ENCODE measurements at places on chromosomes 7 and 10.

GRCh38 chr10:23311034-23311433 lies 33.6 kb downstream of the C10orf67 start:
- no peak for DNase-seq

DNA sequence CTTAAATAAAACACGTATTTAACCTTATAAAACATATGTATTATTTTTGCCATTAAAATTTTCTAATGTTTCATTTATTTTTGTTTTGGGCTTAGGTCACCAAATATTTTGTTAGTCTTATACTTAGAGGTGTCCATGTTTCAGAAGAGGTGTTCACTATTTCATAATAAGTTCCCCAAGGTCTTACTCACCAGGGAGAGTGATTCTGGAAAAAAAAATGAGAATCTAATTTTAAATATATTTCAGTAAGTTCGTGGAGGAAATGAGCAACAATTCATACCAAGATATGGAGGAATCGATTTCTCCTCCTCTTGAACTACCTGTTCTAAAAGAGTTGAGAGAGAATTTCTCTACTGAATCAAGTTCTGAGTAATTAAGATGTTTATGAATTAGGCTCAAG lies 271.6 kb upstream of the SLC26A5 start:
- DNase-seq: no peak

DNA sequence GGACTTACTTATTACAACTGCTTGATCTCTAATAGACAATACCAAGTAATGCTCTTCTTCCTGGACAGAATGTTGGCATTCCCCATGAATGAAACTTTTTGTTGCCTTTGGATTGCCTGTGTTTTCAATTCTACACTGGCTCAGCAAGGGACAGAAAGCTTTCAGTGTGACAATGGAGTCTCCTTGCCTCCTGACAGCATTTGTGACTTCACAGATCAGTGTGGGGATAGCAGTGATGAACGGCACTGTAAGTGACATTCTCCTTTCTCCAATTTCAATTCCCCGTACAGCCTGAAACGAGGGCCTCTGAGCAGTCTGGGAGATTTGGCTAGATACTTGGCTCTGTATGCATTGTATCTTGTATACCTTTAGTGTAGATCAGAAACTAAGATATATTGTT lies 290 bp downstream of the MALRD1 start:
- no peak for DNase-seq

DNA sequence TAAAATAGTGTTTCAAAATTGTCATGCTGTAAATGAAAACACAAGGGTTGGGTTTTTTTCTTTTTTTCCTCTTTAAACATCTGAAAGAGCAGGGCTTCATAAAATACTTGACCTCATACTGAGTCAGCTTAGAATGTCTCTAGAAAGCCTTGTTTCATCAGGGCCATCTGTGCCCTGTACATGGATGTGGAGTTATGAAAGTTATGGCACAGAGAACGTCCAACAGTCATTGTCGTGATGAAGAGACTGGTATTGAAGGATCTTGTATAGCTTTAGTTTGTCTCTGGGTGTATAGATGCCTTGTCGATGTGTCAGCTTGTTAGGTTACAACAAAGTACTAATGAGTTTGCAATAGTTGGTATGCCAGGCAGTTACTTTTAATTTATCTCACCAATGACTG lies 127.3 kb downstream of the FAM204A start:
- no peak for DNase-seq

DNA sequence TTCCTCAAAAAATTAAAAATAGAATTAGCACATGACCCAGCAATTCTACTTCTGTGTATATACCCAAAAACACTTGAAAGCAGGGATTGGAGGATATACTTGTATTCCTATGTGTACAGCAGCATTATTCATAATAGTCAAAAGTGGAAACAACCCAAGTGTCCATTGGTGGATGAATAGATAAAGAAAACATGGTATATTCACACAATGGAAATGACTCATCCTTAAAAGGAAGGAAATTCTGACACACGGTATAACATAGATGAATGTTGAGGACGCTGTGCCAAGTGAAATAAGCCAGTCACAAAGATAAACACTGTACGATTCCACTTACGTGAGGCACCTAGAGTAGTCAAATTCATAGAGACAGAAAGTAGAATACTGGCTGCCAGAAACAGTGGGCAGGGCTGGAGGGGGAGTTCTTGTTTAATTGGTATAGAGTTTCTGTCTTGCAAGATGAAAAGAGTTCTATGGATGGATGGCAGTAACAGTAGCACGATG lies 26.6 kb upstream of the KAT6B start:
- no peak for DNase-seq

DNA sequence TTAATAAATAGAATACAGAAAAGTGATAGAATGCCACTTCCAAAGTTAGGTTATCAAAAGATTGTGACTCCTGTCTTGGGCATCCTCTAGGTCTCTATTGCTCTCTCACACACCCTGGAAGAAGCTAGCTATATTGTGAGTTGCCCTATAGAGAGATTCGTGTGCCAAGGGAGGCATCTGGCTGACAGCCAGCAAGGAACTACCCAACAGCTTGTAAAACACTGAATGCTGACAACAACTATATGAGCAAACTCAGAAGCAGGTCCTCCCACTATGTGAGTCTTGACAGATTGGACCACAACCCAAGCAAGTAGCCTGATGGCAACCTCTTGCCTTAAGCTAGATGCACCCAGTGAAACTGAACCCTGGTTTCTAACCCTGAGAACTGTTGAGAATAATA lies 55.7 kb upstream of the CDK14 start:
- DNase-seq: no peak

DNA sequence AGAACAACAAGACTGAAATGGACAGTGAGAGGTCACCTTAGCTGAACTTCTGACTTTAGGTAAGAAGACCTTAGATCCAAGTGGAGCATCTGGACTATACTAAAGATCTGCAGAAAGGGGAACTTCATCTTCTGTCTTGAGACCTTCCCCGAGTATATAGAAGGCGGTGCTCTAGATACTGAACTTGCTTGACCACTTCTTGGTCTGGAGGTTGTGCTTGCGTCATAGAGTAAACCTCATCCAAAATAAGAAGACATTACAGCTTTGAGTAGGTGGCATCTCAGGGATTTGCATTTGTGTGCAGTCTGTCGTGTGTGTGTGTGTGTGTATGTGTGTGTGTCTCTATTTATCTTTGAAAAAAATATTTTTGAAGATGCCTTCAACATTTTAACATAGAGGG lies 157.5 kb downstream of the CHN2 start:
- DNase-seq: no peak

- no peak for DNase-seq
Observed at GRCh38 chr7:80729591-80730320, 91.3 kb downstream of the CD36 start.

DNA sequence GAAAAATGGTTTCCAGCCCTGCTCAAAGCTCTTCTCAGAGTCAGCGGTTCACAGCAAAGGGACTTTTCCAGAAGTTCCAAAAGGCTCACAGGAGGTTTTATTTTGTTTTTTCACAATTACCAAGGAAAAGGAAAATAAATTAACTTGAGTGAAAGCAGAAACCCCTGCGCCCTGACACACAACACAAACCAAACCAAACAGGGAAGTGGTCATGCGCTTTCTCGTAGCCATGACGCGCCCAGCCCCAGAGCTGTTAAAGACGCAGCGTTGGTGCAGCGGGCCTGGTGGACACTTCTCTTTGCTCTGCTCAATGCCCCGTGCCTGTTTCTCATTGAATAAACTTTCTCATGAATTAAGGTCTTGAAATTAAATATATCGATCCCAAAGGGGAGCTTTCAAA lies 134.4 kb upstream of the LYZL2 start:
- DNase-seq: no peak

- no peak for DNase-seq
Observed at GRCh38 chr10:96419351-96419750, 60.5 kb upstream of the OPALIN start.

GRCh38 chr7:14691034-14691433 lies 211.5 kb downstream of the DGKB start:
- DNase-seq: no peak

DNA sequence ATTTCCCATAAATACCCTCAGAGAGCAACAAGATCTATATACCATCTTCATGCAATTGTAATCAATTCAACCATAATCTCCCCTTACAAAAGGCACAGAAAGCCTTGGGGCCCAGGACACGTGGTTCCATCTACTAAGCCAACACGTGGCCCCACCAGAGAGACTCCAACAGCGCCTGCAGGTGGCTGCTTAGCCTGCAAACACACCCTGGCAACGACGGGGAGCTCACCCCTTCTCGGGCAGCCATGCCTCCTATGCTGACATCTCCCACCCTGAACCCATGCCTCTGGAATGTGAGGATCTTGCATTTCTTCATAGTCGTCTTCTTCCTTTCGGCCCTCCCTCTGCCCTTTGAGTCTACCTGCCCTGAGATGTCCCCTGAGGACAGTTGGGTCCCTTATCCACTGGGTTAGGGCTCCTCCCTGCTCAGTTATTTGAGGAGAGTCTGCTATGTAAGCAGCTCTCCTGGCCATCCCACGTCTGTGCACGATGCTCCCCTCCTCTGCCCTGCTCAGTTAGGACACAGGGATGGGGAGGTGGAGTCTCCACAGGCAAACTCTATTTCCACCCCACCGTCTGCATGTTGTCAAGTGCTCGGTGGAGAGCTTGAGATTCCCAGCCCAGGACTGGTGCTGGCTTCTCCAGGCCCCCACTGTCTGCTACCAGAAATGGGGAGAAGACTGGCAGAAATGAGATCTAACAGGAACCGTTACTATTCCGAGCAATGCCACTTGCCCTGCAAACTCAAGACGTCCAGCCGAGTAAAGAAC lies 36.5 kb downstream of the EBF3 start:
- no peak for DNase-seq

DNA sequence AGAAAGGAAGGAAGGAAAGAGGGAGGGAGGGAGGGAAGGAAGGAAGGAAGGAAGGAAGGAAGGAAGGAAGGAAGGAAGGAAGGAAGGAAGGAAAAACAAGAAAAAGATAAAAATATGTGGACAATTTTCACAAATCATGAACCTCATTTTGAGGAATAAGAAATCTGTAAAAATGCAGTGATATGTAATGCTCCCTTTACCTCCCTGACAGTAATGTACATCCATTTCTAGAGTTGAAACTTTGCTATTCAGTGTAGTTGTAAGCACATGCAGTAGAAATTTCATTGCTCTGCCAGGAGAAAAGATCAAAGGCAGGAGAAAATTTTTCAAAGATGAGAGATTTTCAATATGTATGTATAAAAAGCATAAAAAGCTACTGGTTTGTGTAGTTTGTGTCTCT lies 189.5 kb upstream of the MYO3A start:
- DNase-seq: no peak

- no peak for DNase-seq
Observed at GRCh38 chr10:83515001-83515400, 624.3 kb upstream of the GHITM start.

GRCh38 chr10:73644015-73644743 lies 2.9 kb upstream of the MYOZ1 start:
- DNase-seq: no peak

DNA sequence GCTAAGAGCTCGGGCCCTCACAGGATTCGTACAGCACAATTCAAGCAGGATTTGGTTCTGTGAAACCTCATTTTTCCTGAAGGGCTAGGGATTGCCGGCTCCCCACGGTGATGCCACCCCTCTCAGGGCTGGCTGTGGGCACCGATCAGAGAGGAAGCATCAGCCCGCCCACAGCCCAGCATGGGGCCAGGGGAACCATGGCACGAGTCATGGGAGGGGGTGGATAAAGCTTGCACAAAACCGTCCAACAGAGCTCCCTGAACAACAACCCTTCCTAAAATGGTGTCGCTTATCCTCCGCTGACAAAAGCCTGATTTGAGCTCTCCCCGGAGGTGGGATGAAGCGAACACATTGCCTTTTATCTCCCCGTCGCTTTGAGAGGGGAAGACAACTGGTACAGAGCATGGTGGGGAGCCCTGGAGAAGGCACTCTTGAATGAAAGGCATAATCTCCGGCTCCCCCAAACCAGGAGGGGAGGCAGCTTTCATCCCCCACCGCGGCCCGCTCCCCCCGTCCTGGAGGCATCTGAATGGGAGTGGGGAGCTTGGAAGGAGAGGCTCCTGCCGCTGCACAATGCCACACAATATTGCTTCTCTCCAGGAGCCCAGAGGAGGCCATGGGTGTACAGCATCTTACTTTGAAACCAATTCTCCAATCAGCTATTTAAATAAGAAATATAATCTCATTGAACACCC lies 144.0 kb downstream of the RPS24 start:
- DNase-seq: no peak

- no peak for DNase-seq
Observed at GRCh38 chr10:6973899-6974298, 393.8 kb upstream of the PRKCQ start.

DNA sequence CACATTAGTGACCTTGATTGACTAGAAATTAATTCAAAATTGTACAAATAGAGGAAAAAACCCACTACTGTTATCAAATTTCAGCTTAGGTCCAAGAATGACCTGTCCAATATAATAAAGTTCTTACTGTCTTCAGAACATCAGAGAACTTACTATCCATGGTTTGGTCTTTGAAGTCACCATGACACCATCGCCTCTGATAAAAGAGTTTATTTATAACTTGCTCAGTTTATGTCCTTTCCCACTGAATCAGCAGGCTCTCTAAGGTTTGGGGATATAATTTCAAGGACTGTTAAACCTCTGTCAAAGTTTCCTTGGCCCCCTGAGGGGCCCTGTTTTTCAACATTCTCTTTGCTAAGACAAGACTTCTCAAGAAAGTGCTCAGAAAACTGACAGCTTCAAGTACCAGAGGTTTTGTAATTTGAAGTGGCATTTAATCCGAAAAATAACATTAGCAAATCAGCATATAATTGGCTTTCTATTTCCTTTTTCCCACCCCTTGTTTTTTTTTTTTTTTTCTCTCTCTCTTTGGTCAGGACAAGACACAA lies 191.7 kb upstream of the FERD3L start:
- DNase-seq: no peak

- no peak for DNase-seq
Observed at GRCh38 chr7:121561717-121562116, 165.6 kb upstream of the FAM3C start.

DNA sequence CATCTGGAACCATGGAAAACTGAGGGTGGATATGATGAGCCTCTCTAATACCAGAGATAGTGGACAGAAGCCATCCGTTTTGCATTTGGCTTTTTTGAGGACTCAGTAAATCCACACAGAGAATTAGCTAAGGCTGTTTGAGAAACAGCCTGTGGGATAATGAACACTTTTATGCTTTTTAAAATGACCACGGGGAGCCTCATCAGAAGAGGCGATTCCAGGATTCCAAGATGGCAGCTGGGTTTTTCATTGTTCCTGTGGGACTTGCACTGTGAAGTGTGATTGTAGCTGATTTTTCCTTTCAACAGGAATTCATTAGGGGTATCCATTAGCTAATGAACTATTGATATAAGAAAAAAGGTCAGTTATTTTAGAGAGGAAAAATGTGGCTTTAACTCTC lies 353.2 kb downstream of the AUTS2 start:
- DNase-seq: no peak

DNA sequence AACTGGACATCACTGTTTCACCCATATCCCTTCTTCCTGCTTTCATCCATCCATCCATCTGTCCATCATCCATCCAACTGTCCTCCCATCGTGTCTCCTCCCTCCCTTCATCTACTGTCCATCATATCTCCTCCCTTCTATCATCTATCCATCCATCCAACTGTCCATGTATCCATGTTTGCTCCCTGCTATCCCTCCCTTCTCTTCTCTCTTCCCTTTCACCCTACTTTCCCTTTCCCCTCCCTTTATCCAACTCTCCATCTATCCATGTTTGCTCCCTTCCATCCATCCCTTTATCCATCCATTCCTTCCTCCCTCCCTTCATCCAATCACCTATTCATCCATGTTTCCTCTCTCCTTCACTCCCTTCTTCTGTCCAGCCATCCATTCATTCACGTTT lies 92.6 kb upstream of the CTBP2 start:
- DNase-seq: no peak
